ENCODE measurements at places on chromosomes 4 and X.

DNA sequence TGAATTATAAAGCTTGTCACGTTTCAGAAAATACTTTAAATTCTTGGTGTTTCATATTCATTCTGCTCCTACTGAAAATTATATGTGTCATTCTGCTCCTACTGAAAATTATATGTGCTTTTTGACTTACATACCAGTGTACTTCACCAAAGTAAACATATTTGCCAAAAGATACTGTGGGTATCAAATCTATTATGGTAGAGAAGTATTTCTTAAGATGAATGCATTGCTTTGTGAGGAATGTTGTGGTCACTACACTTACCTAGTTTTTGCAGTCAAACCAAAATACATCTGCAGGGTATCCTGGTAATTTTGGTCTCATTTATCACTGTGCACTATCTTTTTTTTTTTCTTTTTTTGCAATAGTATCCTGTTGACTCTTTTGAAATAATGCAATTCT is 287.7 kb upstream of the MAD2L1 start:
- no peak for DNase-seq

- DNase-seq = no peak
Measured at GRCh38 chr4:69731847-69732246, 28.6 kb downstream of the SULT1B1 start.

GRCh38 chrX:19879735-19880378 is 7.5 kb downstream of the SH3KBP1 start:
- no peak for DNase-seq

GRCh38 chr4:105755375-105755774 is 46.8 kb downstream of the GSTCD start:
- DNase-seq = no peak

- no peak for DNase-seq
Measured at GRCh38 chr4:77021614-77022089, 54.1 kb downstream of the CCNI start.

GRCh38 chr4:139314047-139314800 is 11.9 kb upstream of the NDUFC1 start:
- no peak for DNase-seq

DNA sequence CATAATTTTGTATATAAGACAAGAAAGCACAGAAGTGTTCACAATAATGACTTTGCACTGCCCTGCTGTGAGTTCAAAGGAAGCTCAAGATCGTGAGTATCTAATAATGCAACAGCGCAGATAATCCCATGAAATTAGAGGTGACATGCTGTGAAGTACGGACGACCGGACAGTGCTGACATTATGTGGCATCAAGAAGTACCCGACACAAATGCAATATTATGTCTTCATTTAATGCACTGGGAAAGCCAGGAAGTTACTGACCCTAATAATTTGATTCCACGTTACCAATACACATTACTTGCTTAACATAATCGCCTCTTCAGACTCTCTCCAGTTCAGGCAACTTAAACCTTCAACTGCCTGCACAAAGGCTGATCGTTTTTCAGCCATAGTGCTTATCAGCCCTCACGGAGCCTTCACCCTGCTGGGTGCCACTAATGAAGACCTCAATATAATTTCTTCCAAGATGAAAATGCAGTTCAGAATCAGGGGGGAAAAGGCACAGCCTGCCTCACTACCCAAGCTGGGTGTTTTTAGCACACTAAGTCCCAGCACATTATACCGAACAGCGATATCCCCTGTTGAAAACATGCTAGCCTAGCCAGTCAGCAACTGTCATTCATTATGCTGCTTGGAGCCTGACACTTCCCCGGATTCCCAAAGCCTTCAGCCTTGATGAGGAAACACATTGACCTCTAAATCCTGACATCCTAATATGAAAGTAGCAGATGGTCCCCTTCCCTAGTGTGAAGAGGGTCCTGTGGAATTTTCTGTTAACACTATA is 56.1 kb downstream of the SLC7A11 start:
- DNase-seq = no peak

DNA sequence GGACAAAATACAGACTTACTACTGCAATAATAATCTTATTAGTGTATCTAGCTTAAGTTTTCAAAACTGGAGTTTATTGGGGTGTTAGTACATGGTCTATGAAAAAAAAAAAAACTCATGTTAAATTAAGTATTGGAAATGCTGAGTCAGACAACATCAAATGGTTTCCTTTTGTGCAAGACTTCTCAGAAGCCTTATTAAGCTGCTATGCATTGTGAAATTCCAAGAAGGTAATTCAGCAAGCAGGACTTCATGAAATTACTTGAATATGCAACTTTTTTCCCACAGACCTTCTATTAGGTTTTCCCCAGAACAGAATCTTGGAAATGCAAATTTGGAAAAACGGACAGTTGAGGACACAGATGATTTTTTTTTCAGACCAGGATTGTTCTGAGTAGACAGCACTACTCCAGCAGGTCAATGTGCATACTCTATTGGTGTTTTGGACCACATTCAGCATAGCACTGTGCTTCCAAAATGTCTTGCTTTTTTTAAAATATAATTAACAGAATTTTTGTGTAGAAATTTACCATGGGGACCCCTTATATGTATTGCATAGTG is 568.8 kb upstream of the TENM3 start:
- no peak for DNase-seq
